Uterus (tissue), 4 donors: ENCODE measurements at places on chromosomes 6 and 20. TPM values are rescaled to one million over a fixed set of nuclear protein-coding genes. Genes with fewer than 3 reads are reported as not detected.
A peak's percentile ranks its signal among the peaks of the same experiment; 100 is the strongest.

DNA sequence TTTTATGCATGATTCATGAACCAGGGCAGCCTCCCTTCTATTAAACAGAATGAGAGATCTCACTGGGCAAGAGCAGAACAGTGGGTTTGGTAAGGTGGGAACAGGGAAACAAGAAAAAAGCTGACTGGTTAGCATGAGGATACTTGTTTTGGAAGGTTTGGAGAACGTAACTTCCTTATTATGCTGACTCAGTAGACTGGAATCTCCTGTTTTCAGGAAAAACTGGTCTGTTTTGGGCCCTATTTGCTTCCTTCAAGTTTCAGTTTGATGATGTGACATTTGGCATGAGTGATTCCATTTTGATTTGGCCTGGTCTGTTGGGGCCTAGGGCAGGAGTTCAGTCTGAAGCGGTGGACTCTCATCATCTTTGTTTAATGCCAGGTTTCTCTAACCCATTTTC, 172.0 kb downstream of the MYLK4 start:
- DNase-seq = no peak

Gene NRSN2
- total RNA-seq = 65.6 TPM

- DNase-seq = no peak
Observed at GRCh38 chr6:114343782-114344144, 940 bp upstream of the HS3ST5 start.

DNA sequence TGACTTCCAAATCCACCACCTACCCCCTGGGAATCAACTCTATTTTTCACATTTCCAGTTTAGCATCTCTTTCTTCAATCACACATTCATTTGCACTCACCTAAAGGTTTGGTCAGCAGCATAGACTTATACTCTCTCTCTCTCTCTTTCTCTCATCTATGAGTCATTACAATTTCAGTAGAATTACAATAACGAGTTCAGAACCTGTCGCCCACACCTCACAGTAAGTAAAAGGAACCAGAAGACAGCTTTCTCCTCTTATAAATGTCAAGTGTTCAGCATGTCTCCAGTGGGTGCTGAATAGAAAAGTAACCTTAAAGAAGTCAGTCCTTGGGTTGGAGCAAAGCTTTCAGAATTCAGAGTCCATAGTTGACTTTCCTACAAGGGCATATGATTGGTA, 1.1 kb upstream of the PHACTR1 start:
- DNase-seq = no peak

DNA sequence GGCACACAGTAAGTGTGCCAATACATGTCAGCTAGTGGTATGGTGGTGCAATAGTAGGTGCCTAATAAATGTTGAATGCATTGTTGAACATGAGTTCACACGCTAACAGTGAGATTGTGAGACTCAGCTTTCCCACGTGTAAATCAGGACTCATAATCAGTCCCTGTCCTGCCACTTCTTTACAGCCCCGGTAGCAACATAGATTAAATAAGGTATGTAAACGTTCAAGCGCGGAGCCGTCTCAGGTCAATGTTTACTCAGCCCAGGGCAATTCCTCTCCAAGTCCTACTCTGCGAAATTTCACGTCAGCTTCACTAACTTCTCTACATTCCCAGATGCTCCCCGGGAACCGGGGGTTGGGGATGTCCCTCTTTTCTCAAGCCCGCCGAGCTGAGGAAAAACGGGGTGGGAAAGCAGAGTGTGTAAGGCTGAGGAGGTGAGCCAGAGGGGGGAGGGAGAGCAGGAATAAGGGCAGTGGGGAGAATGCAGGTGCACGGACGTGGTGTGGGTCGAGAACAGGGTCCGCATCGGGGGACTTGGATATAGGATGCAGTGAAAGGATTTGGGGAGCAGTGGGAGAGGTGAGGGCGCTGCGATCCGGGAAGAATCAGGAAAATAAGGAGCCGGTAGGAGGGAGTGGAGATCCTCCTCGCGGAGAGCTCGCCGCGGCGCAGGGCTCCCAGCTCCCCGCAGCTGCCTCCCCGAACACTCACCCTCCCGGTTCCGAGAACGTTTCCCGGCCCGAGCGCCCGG, 544 bp upstream of the TP53INP2 start:
- DNase-seq = peak; percentile 38

DNA sequence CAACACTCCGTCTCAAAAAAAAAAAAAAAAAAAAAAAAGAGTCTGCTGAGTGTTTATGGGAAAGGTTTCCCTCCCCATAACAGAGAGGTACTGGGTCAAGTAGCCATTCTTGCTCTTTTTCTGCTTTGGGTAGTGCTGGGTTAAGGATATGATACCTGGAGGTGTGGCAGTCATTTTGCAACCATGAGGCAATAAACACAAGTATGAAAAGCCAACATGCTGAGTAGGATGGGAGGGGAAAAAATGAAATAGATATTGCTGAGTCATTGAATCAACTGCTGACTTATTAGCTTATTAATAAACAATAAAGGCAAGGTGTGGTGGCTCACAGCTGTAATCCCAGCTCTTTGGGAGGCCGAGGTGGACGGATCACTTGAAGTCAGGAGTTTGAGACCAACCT, 2.3 kb upstream of the TOMM34 start:
- no peak for DNase-seq

DNA sequence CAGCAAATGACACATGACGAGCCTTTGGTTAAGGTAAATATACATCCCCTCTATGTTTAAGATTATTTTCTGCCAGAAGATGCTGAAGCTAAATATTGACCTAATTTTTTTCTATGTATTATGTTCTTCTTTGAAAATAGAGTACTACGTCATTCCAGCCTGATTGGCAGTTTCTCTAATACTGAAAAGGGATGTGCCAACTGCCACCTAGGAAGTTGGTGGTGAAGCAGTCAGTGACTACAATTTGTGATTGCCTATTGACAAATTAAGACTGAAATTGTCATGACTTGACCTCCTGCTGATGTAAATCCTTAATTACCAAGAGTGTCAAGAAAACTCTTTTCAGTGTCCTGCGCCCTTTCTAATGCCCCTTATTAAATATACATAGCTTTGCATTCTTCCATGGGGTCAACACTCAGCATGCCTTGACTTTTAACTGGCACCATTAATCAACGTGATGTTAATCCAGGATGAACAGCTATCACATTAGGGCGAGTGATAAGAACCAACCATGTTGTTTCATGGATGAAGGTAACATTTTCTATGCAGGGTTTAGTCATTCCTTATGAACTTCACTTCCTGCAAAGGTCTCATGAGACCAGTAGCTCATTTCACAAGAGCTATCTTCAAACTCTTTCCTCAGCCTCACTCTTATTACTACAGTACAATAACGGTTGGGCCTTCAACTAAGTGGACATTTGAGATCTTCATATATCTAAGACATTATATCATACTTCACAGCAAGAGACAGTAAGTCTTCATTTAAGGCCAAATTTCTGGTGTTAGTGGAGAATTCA, 22.5 kb upstream of the SGK1 start:
- no peak for DNase-seq

Gene TREM1
- 0.26 TPM for total RNA-seq

Gene CDH4
- total RNA-seq = not detected

- DNase-seq = peak; percentile 8
Observed at GRCh38 chr20:58721951-58722778, 29.6 kb downstream of the NPEPL1 start.

Gene DNMT3B
- total RNA-seq = 0.88 TPM

DNA sequence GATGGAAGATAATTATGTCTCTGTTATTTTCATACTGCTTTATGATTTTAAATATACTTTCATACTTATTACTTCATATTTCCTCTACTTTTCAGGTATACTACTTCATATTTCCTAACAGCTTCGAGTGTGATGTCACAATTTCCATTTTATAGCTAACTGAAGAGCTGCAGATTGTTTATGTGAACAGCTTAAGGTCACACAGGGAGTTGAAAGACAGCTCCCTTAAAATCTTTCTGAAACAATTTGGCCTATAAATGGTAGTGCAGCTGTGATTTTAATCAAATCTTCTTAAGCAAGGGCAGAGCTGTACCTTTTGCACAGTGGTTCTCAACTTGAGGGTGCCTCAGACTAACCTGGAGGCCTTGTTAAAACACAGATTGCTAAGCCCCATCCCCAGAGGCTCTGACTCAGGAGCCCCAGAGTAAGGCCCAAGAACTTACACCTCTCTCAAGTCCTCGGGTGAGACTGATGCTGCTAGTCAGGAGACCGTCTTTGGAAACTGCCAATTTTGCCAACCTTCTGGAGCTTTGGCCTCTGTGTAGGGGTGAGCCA, 347.0 kb upstream of the HSF2 start:
- no peak for DNase-seq

GRCh38 chr6:22904431-22904830, 335.1 kb downstream of the HDGFL1 start:
- no peak for DNase-seq

Gene SOX4
- 9.0 TPM for total RNA-seq

Gene PACRG
- 4.6 TPM for total RNA-seq

- DNase-seq = no peak
Observed at GRCh38 chr6:138815797-138816528, 20.1 kb downstream of the ECT2L start.
